ENCODE measurements at places on chromosomes 11 and 22.

GRCh38 chr22:22316589-22316988 is 72.0 kb downstream of the VPREB1 start:
- DNase-seq: no peak

GRCh38 chr22:50700387-50701075 is 27.9 kb downstream of the SHANK3 start:
- DNase-seq: no peak

- DNase-seq: no peak
Observed at GRCh38 chr11:96607864-96608558, 218.2 kb downstream of the JRKL start.

DNA sequence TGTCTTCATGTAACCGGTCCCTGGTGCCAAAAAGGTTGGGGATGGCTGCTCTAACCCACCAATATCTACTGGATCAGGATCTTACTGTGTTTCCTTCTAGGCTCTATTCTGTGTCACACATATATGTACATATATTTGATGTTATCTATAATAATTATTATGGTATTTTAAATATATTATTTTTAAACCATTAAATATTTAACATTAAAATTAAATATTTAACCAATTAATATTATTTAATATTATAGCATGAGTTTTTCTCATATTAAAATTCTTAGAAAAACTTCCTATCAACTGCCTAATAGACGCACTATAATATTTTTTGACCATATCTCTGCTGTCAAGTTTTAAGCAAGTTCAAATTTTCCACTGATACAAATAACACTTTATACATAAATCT is 196.9 kb upstream of the PLET1 start:
- DNase-seq: no peak

DNA sequence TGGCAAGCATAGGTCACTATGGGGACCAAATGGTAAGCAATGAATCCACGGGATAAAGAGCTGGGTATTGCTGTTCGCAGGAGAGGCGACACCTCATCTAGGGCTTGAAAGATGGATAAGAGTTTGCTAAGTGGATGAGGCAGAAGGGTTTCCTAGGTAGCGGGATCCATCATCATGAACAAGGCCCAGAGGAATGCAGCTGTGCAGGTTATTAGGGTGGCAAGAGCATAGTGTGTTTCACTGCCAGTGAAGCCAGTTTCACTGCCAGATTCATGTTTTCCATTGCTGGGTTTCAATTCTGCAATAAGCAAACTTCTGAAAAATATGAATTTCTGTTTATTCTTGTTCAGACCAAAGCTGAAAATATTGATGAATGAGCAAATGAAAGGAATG is 27.2 kb downstream of the WEE1 start:
- no peak for DNase-seq

DNA sequence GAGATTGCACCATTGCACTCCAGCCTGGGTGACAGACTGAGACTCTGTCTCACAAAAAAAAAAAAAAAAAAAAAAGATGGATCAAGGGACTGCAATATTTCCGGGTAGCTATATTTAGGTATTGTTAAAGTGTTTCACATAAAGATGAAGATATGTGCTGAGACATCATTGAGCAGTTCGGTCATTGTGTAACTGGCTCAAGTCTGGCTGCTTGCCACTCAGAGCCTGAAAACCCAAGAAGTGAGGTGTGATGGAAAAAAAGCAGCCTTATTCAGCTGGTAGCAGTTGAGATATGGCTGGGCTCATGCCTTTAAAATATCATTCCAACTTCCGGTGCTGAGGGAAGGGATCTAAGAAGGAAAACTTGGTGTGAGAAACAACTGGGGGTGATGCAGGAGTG is 46.9 kb downstream of the LUZP2 start:
- DNase-seq: no peak

- no peak for DNase-seq
Observed at GRCh38 chr11:81987829-81988472, 745.7 kb downstream of the FAM181B start.

DNA sequence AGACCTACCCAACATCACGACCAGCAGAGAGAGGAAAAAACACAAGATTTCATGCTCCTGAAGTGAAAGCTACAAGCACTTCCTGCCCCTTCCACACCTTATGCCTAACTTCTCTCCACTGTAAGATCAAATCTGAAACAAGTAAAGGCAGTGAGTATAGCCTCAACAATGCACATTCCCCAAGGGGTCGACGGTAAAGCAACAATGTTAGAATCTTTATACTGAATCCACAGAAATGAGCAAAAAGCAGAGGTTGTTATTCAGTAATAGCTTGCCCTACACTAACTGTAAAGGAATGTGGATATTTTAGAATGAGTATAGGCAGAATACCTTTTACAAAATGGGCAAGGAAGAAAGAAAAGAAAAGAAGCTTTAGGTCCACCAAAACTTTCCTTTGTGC is 15.6 kb downstream of the ARFGAP3 start:
- DNase-seq: no peak

DNA sequence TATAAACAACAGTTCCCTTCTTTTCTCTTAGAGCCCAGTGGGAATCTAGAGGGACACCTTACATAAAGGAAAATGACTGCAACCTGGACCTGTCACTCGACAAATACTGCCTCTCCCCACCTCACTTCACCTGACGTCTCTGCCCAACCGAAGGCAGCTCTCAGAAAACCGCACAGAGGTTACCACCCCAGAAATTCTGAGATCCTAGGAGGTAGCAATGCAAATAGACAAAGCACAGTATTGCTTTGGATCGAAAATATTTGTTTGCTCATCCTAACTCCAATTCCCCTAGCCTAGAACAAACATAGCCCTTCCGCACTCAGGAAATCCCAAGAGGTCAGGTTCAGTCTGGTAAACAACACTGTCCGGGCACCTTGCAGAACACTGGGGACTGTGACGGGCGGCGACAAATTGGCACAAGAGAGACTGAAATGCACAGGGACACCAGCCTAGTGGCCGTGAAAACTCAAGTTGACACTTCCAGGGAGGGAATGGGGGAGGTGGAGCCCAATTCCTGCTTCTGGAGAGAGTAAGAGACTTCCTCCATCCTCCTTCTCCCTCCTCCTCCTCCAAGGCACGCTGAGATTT is 420 bp upstream of the TRIM44 start:
- peak; percentile 22 for DNase-seq

DNA sequence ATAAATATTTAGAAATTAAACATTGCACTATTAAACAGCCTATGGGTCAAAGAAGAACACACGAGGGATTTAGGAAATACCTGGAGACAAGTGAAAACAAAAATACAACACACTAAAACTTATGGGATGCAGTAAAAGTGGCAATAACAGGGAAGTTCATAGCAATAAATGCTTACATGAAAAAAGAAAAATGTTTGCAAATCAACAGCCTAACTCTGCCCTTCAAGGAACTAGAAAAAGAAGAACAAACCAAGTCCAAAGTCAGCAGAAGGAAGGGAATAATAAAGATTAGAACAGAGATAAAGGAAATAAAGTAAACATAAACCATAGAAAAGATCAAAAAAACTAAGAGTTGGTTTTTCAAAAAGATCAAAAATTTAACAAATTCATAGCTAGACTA is 31.6 kb downstream of the NXPE2 start:
- DNase-seq: no peak

GRCh38 chr11:2709429-2709828 is 9.6 kb upstream of the KCNQ1OT1 start:
- no peak for DNase-seq

DNA sequence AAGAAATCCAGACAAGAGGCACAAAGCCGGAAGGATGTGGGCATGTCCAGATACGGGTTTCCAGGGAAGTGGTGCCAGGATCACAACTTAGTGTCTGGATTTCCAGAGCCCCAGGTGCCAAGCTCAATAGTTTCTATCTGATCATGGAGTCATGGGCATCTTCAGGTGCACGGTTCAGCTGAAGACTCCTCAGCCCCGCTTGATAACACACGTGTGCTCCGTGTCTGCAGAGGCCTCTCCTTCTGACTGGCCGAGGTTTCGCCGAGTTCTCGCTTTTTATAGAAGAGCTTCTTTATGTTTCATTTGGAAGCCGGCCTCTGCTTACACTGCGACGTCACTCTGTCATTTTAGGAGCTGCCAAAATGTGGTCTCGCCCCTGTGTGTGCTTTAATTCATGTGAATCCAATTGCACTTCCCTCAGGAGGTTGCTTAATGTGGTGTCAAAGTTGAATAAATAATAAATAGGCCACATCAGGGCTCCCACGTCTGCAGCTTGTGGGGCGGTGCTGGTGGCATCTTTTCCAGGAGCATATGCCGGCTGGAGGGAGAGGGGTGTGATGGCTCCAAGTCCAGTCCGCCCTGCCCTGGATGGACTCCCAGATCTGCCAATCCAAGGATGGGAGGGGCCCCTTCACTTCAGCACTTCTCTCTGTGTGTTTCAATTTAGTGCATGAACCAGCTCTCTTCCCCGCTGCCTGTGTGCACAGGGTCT is 1410.8 kb downstream of the TBC1D22A start:
- DNase-seq: no peak

DNA sequence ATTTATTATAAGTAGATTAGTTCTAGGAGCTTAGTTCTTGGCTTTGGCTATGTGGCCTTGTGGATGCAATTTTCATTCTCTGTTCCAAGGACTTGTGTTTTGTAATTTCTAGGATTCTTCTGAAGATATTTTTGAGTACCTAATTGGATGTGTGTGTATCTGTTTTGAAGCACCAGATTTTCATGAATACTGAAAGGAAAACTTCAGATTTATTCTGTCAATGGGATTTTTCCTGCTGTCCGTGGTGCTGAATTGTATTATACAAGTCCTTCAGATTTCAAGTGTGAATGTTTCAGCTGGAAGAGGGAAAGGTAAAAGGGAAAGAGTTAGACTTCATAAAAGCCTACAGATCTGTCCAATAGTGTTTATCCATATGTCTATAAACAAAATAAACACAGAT is 18.2 kb upstream of the SYN3 start:
- no peak for DNase-seq

DNA sequence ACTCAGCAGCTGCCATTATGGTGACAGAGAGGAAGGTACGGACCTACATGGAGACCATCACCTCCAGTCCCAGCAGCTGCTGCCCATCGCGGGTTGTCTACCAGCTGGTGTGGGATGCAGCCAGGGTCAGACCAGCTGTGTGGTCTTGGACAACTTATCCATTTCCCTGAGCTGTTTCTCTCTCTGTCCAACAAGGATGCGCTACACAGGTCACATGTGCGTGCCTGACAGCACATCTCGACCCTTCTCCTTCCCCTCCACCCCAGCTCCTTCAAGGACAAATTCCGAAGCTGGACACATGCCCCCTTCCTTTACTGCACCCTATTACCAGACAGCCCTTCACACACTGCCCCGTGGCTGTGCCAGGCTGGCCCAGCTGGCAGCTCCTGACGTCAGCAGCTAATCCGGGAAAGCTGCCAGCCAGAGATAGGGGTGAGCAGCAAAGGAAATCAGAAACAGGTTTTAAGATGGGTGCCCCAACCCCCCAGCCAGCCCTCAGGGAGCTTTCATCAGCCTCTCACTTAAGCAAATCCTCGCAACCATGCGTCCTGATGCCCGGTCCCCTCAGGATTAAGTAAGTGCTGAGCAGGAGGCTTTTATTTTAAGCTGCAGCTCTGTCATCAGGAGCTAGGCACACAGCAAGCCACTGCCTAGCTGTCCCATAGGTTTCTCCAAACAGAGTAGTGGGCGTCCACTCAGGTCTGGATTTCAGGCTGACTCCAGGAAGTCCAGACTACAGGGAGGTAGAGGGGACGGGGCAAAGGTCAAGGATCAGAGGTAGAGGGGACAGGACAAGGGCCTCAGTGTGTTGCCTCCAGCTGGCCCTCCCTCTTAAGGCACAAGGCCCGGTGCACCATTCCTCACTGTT is 20.3 kb downstream of the TEF start:
- no peak for DNase-seq

DNA sequence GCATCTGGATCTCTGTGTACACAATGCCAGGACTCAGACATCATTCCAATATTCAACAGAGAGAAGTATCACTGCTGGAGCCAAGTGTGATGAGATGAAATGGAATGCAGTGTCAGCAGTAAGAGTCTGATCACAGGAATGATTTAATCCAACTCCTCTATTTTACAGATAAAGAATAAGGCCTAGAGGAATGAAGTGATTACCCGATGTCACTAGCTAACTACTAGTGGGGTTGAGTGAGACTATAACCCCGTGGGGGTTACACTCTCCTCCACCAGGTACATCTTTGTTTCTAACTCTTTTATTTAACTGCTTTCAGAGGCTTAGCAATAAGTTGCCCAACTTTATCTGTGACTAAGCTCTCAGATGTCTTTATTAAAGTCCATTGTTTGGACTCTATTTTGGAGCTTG is 94.2 kb upstream of the FAT3 start:
- DNase-seq: no peak

DNA sequence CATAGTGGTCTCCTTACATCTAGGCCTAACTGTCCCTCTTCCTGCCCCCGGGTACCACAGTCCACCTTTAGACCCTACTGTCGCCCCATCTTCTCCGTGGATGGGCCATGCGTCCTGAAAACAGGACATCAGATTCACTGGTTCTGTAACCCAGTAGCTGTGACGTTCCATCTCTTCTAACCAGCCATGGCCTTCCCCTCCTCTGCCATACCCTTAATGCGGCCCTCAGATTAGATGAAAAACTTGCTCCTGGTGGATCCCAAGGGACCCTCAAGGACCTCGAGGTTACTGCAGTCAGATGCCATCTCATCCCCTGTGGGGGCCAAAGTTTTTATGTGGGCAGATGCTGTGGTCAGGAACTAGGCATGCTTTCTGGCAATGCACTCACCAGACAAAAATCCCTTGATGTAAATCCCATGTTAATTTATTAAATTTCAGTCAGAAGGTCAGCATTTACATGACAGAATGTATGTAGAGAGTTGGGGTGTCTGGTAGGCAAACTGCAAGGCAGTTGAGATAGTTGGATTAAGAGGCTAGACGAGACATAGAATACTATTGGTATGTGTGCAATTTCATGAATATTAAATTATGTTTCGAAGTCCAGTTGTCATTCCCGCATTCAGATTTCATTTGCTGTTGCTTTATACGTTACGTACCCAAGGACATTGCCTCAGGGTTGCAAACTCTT is 64.3 kb downstream of the WNT11 start:
- DNase-seq: no peak

DNA sequence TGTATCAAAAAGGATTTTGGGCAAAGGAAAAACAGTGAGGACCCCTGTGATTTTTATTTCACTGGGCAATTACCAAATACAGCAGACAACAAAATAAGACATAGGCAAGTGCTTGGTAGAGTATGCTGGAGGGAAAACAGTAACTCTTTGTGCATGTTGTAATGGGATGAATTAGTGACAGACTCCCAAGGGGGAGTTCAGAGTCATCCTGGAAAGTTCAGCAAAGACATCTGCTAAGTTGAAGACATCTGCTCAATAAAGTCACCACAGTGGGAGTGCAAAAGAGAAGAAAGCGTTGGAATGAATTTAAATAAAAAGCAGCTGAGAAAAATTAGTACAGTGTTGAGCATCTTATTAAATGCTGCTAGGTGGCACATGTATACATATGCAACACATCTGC is 378.8 kb upstream of the ISX start:
- DNase-seq: no peak

DNA sequence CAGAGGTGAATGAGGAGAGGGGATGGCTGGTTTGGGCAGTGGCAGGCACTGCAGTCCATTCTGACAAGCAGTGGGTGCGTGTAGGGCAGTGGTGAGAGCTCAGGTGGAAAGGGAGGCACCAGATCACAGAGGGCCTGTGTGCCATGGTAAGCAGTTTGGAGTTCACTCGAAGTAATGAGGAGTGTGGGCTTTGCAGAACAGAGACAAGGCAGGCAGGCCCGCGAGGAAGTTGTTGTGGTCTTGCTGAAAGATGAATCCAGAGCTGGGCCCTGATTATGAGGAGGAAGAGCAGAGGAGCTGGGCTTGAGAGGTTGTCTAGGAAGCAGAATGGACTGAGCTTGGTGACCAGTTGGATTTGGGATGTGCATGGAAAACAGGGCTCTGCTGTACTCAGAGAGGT is 1.6 kb upstream of the DNAJB13 start:
- no peak for DNase-seq

GRCh38 chr11:88398372-88398771 is 60.8 kb upstream of the CTSC start:
- DNase-seq: no peak
